ENCODE measurements at places on chromosomes 7 and 10.

DNA sequence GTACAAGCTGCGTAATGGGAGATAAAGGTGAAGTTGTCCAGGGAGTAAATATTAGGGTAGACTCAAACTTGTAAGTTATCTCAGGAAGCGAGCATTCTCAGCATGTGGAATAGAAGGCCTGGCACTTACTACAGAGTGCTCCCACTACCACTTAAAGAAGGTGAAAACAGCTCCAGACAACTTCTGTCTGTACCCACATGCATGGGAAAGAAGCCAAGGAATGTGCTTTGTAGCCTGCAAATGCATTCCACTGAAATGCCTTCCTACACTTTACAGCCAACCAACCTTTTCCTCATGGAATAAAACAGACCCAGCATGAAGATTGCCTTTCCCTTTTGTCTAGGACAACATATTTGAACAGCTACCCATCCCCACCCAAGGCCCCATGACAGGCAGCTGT lies 45.4 kb upstream of the NPSR1 start:
- DNase-seq = no peak
- peaks cover 2% of the 10 kb centered on the region for H3K27me3 ChIP-seq
- H3K4me3 ChIP-seq = no peak overlapping the region
- H3K27ac ChIP-seq = no peak overlapping the region

- no peak overlapping the region for H3K4me3 ChIP-seq
- DNase-seq = no peak
- peaks cover 11% of the 10 kb centered on the region for H3K4me1 ChIP-seq
- no peaks in the 10 kb centered on the region for H3K36me3 ChIP-seq
- H3K27me3 ChIP-seq = peaks cover 3% of the 10 kb centered on the region
These were observed 202.6 kb upstream of the NRP1 start for GRCh38 chr10:33537066-33537465.

DNA sequence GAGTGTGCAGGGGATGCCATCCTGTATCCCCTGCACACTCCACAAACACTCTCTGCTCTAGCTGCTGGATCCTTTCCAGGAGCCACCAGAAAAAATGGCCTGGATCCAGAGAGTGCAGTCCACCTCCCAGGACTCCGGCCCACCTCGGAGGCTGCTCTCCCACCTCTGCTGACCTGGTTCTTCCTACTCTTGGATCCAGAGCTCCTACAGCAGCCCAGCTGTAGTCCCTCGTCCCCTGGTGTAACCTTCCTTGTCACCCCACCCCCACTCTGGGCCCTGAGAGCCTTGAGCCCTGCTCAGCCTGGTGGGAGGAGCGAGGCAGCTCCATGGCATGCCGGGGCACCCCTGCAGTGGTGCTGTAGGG lies 54.4 kb downstream of the GOLGA7B start:
- no peaks in the 10 kb centered on the region for H3K4me1 ChIP-seq
- no peak overlapping the region for H3K4me3 ChIP-seq
- H3K36me3 ChIP-seq = no peaks in the 10 kb centered on the region
- H3K27me3 ChIP-seq = peaks cover 42% of the 10 kb centered on the region
- no peak overlapping the region for H3K27ac ChIP-seq

GRCh38 chr7:51455086-51455485 lies 138.5 kb upstream of the COBL start:
- H3K27ac ChIP-seq = no peak overlapping the region
- DNase-seq = no peak
- H3K4me3 ChIP-seq = no peak overlapping the region
- no peaks in the 10 kb centered on the region for H3K36me3 ChIP-seq
- no peaks in the 10 kb centered on the region for H3K4me1 ChIP-seq

DNA sequence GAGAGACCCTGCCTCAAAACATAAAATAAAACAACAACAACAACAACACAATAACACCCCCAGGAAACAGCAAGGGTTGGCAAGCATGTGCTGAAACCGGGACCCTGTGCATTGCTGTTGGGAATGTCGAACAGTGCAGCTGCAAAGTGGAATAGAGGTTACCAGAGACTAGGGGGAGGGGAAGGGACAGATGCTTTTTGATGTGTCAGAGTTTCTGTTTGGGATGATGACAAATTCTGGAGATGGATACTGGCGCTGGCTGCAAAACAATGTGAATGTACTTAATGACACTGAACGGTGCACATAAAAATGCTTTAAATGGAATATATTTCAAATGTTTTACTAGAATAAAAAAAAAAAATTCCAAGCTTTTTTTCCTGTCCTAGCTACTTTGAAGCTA lies 241.8 kb downstream of the TEX36 start:
- peaks cover 12% of the 10 kb centered on the region for H3K27me3 ChIP-seq
- no peak overlapping the region for H3K27ac ChIP-seq

GRCh38 chr7:47478017-47478344 lies 103.9 kb downstream of the TNS3 start:
- H3K4me3 ChIP-seq = peak overlapping the region; percentile 10
- no peak for DNase-seq
- peaks cover 14% of the 10 kb centered on the region for H3K36me3 ChIP-seq
- no peaks in the 10 kb centered on the region for H3K27me3 ChIP-seq
- peaks cover 43% of the 10 kb centered on the region for H3K4me1 ChIP-seq
- peak overlapping the region; percentile 62 for H3K27ac ChIP-seq

DNA sequence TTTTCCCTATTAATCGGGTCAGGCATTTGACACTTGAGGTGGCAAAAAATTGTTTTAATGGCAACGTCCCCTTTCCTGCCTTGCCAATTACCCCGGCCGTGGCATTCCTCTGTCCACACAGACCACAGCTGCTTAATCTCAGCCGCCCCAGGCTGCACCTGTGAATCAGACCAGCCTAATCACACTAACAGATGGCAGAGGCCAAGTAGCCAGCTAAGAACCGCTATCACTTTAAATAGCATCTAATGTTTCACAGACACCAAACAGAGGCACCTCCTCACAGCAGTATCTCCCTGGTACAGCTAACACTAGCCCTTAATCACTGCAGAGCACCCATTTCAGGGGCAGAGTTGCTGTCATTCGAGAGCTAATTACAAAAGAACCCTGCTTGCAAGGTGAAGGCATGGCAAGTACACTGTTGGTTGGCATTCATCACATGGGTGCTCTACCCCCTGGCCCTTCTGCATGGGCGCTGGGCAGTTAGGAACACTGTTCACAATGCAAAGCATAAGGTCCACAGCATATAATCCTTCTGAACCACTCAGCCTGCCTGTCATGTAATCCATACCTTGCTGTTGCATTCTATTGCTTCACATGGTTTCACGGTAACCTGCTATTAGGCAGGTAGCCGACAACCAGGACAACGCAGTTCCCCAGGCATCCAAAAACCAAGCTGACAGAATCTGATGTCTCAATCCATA lies 38.8 kb downstream of the FGFR2 start:
- DNase-seq = no peak
- H3K4me1 ChIP-seq = no peaks in the 10 kb centered on the region
- H3K36me3 ChIP-seq = no peaks in the 10 kb centered on the region
- no peak overlapping the region for H3K4me3 ChIP-seq
- no peaks in the 10 kb centered on the region for H3K27me3 ChIP-seq
- no peak overlapping the region for H3K27ac ChIP-seq

GRCh38 chr7:117871401-117871777 lies 1.9 kb downstream of the CTTNBP2 start:
- H3K27me3 ChIP-seq = peaks cover 20% of the 10 kb centered on the region

- no peak overlapping the region for H3K27ac ChIP-seq
- H3K27me3 ChIP-seq = no peaks in the 10 kb centered on the region
- DNase-seq = no peak
These were observed 127.0 kb downstream of the SRPK2 start for GRCh38 chr7:105261689-105262088.

- DNase-seq = no peak
- H3K4me1 ChIP-seq = peaks cover 6% of the 10 kb centered on the region
- no peaks in the 10 kb centered on the region for H3K36me3 ChIP-seq
- H3K4me3 ChIP-seq = no peak overlapping the region
- H3K27ac ChIP-seq = no peak overlapping the region
These were observed 2.8 kb upstream of the CDH23 start for GRCh38 chr10:71393841-71394475.

- H3K36me3 ChIP-seq = no peaks in the 10 kb centered on the region
- H3K4me3 ChIP-seq = no peak overlapping the region
- H3K27me3 ChIP-seq = no peaks in the 10 kb centered on the region
- DNase-seq = no peak
These were observed 38.9 kb downstream of the BMPR1A start for GRCh38 chr10:86795353-86795752.

GRCh38 chr7:67637023-67637358 lies 640.4 kb downstream of the TYW1 start:
- no peak for DNase-seq
- peaks cover 6% of the 10 kb centered on the region for H3K27me3 ChIP-seq
- no peak overlapping the region for H3K27ac ChIP-seq
- H3K36me3 ChIP-seq = no peaks in the 10 kb centered on the region
- H3K4me3 ChIP-seq = no peak overlapping the region

GRCh38 chr10:128337860-128338378 lies 211.7 kb upstream of the MKI67 start:
- H3K27me3 ChIP-seq = no peaks in the 10 kb centered on the region
- no peak overlapping the region for H3K4me3 ChIP-seq
- no peaks in the 10 kb centered on the region for H3K36me3 ChIP-seq
- H3K4me1 ChIP-seq = peaks cover 5% of the 10 kb centered on the region

DNA sequence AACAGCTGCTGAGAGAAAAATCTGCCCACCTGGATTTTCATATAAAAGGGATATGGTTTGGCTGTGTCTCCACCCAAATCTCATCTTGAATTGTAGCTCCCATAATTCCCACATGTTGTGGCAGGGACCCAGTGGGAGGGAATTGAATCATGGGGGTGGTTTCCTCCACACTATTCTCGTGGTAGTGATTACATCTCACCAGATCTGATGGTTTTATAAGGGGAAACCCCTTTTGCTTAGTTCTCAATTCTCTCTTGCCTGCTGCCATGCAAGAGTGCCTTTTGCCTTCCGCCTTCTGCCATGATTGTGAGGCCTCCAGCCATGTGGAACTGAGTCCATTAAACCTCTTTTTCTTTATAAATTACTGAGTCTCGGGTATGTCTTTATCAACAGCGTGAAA lies 20.8 kb upstream of the MKI67 start:
- no peak for DNase-seq
- H3K36me3 ChIP-seq = no peaks in the 10 kb centered on the region
- H3K4me3 ChIP-seq = no peak overlapping the region
- no peak overlapping the region for H3K27ac ChIP-seq
- peaks cover 3% of the 10 kb centered on the region for H3K4me1 ChIP-seq
- peaks cover 13% of the 10 kb centered on the region for H3K27me3 ChIP-seq

DNA sequence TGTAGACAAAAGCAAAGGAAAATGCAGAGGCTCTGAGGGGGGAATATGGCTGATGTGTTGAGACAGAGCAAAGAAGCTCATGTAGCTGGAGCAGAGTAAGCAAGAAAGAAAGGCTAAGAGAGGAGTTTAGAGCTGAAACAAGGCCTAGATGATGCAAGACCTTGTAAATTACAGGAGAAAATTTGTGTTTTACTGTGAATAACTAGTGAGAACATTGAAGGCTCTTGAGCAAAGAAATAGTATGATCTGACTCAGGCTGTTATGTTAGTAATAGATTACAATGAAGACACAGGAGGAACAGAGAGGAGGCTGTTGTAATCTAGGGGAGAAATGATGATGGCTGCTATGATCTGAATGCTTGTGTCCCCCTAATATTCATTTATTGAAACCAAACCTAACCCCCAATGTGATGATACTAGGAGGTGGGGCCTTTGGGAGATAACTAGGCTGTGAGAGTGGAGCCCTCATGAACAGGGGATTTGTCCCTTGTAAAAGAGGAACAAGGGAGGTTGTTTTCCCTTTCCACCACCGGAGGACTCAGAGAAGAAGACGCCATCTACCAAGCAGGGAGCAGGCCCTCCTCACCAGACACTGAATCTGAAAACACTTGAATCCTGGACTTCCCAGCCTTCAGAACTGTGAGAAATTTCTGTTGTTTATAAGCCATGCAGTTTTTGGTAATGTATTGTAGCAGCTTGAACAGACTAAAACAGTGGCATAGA lies 394.9 kb downstream of the HTR7 start:
- peaks cover 2% of the 10 kb centered on the region for H3K27me3 ChIP-seq
- H3K4me3 ChIP-seq = no peak overlapping the region
- no peak overlapping the region for H3K27ac ChIP-seq
- no peak for DNase-seq
- H3K4me1 ChIP-seq = peaks cover 6% of the 10 kb centered on the region
- H3K36me3 ChIP-seq = no peaks in the 10 kb centered on the region

- no peak overlapping the region for H3K27ac ChIP-seq
- H3K4me3 ChIP-seq = no peak overlapping the region
- DNase-seq = no peak
- no peaks in the 10 kb centered on the region for H3K36me3 ChIP-seq
- peaks cover 32% of the 10 kb centered on the region for H3K4me1 ChIP-seq
These were observed 24.8 kb downstream of the ARL4A start for GRCh38 chr7:12712236-12712635.

All from chondrocyte (in vitro differentiated cells).